CD8-positive, alpha-beta memory T cell (primary cell): ENCODE measurements at places on chromosomes 6 and 20. TPM values are rescaled to one million over a fixed set of nuclear protein-coding genes. Genes with fewer than 3 reads are reported as not detected.

The RNF182 gene
- not detected for polyA plus RNA-seq

The CTCFL gene
- not detected for polyA plus RNA-seq

The NDUFAF5 gene
- polyA plus RNA-seq, result 9.4 TPM

The TSBP1 gene
- not detected for polyA plus RNA-seq

The ENPP5 gene
- 9.4 TPM for polyA plus RNA-seq
